Stimulated activated CD4-positive, alpha-beta T cell treated with anti-CD3 and anti-CD28 coated beads, Interleukin-1b, Interleukin-23, amount 100 ng/mL, for 4 hours (primary cell): ENCODE measurements at places on chromosomes 11 and 22.

GRCh38 chr11:121435551-121436511 is 16.3 kb upstream of the SORL1 start:
- DNase-seq = no peak

DNA sequence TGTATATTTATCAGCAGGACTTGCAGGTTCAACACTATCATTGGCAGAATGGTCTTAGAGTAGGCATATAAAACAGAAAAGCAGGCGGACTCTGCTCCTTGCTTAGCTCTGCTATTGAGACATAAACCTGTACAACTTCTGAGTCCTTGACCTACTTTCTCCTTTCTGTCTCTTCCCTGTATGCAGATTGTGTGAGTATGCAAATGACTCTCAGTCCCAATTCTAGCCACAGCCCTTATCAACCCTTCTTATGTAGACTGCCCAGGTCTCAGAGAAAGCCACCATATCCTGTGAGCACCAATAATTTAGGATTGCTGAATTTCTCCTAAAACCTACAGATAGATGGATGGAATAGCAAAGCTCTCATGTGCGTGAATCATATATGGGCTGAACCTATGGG is 367.6 kb upstream of the DDI1 start:
- DNase-seq = no peak

- no peak for DNase-seq
Observed at GRCh38 chr11:86491027-86491426, 116.3 kb downstream of the CCDC81 start.

GRCh38 chr11:31903225-31904074 is 92.3 kb upstream of the PAX6 start:
- DNase-seq = no peak

DNA sequence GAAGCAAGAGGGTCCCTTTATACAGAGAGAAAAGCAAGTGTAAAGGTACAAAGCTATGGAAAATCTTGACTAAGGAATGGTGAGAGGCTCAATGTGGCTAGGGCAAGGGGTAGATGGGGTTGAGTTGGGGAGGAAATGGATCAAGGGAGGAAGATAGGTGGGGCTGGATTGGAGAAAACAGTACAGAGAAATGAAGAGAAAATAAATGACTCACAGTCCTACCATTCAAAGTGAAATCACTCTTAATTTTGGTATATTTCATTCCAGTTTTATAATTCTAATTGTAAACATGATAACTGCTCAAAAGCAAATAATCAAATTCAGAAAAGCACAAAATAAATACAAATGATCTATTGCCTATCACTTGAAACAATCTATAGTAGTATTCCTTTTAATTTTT is 16.6 kb downstream of the UBE4A start:
- no peak for DNase-seq

DNA sequence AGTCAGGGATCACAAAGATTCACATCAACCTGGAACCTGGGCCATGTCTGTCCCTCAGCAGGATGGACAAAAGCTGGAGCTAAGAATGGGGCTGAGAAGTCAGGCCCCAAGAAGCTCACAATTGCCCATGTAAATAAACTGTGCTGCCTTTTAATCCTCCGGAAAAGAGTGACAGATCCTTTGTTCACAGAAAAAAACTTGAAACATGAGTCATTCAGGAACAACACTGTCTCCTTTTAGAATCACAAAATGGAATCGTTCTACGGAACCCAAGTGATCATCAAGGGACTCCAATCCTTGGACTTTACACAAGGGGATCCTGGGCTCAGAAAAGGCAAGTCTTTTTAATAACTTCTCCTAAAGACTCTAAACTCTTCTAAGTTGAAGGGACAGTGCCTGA is 36.1 kb downstream of the RELT start:
- no peak for DNase-seq

DNA sequence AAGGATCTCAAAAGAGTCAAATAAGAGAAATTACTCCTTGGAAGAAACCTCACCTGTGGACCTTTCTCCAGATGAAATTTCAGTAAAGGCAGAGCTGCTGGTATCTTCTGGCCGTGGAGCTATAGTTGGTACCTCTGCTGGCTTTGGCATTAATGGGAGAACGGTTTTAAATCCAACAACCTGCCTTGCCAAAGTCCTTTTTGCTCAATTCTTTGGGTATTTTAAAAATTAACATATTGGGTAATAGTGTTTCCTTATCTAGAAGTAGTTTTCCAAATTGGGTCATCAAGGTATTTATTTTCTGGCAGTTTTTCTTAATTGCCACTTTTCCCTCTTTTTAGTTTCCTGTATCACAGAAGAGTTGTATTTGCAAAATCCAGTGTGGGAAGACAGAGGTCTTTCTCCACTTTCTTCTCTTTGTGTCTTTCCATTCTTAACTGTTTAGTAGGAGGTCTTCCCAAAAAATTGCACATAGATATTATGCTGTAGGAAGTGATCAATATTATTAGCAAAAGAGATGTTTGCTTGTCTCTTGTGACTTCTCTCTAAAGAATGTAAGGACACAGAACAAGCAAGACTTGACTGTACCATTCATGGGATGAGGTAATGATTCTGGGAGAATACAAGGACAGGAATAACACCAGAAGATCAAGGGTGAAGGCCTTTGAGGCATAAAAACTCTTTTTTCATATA is at the start of gene SAA4:
SAA4 (minus strand) TSS at position 139 of the 693 bp plus-strand sequence. CDS start 876 bp downstream, outside the sequence.
- DNase-seq = no peak

GRCh38 chr11:43577566-43578264 is 102.8 kb upstream of the HSD17B12 start:
- DNase-seq = no peak

DNA sequence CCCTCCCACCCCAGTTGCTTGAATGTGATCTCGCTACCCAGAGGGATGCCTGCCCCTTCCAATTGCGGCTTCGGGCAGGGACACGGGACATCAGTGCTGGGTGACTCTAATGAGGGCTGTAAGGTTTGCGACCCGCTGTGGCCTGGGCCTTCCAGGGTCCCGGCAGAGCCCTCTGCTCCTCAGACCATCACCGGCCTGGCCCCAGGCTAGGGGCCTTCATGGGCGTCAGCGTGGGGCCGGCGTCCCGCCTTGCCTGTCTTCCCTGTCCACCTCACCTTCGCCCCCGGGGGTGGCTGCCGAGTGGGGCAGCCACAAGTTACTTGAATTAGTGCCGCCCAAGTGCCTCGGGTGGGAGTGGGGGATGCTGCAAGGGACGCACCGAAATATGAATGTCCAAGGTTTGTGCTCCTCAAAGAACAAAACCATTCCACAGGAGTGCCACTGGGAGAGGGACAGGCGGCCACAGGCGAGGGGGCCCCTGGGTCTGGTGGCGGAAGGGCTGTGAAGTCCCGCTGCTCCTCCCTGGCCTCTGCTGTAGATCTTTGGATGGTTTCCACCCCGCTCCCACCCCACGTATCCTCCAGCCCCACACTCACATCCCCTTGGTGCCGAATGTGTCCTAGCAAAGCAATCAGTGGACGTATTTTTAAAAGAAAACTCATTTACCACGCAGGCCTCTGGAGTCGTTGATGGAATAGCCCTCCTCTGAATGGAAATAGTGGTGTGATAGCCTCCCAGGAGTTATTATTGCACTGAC is 317.1 kb downstream of the NTM start:
- DNase-seq = no peak

DNA sequence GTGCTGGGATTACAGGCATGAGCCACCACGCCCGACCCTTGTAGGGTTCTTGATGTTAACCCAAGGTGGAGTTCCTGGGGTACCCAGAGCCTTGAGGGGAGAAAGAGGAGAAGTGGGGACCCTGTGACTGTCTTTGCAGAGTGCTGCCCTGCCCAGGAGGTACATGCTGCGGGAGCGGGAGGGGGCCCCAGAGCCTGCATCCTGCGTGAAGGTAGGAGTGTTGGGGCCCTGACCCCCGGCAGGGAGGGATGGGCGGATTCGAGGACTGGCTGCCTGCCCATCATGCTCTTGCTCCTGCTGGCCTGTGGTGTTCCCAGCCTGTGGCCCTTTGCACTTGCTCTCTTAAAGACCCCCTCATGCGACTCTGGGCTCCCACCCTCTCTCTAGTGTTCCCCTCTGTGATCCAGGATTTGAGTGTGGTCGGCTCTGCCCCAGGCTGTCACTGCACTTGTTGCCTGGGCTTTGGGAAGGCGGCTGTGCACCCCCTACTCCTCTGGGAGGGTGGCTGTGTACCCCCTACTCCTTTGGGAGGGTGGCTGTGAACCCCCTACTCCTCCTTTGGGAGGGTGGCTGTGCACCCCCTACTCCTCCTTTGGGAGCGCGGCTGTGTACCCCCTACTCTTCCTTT is 4.5 kb downstream of the SCO2 start:
- DNase-seq = no peak

DNA sequence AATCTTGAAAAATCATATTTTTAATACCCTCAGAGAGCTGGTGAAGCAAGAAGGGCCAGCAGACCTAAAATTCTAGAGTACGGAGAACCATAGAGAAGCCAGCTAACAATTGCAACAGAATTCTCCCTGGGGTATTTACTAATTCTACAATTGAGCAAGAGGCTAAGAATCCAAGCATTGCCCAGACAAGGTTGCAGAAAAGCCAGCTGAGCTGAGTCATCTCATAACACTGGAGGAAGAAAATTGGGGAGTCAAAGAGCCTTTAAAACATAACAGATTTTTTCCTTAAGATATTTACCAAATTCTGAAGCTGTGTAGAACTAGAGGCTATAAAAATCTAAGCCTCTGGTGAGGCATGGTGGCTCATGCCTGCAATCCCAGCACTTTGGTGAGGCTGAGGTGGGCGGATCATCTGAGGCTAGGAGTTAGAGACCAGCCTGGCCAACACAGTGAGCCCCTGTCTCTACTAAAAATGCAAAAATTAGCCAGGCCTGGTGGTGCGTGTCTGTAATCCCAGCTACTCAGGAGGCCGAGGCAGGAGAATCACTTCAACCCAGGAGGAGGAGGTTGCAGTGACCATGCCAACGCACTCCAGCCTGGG is 13.6 kb upstream of the TMEM216 start:
- no peak for DNase-seq

DNA sequence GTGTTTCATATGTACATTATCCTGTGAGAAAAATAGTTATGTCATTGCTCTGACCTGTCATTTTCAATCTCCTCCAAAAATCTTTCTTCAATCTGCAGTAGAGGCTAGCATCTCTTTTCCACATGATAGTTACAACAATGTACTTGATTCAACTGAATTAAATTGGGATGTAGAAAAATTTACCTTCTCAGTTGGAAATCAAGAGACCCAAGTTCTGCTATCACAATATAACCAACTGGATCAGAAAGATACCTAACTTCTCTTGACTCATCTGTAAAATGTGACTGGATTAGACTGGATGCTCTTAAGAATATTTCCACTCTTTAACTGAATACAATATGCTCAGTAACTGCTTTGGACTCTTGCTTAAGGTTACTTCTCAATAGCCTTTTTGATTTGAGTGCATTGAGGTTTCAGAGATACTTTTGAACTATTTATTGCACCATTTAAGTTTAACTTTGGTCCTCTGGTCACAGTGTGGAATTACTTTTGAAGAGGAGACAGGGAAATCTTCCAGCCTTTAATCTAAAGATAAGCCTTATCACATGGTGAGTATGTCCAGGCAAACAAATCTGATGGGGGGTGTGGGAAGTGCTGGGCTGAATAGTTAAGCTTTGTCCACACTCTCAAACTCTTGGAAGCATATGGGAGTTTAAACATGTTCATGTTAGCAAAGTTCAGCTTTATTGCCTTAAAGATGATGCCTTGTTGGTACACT is 82.3 kb downstream of the YAP1 start:
- DNase-seq = no peak

DNA sequence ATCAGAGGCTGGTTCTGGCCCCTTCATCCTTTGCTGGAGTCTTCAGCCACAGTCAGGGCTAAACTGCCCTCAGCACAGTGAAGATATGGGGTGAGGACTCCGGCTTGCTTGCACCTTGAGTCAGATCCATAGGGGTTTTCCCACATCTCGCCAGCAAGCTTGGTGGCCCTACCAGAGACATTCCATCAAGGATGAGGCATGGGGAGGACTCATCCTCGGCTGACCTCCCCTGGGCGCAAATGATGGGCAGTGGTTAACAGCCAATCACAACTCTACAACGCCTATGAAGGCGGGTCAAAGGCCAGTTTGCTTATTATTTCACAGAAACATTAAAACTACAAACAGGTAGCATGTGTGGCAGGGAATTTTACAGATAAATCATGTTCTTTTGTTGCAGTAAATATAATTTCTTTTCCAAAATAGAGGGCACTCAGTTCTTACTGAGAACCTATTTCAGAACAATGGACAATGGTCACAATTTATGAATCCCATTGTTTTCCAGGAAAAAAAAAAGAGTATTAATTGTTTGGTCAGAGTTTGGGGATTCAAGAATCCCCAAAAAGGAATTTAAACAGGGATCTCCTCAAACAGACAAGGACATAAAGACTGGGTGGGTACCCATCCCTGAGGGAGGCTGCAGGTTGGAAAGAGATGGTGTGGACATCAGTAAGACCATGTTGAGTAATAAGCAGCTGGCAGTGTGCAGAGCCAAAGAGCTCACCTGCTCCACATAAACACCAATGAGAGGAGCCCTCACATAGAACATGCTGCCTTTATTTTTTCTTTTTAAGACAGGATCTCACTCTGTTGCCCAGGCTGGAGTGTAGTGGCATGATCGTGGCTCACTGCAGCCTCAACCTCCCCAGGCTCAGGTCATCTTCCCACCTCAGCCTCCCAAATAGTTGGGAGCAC is 14.8 kb downstream of the PLAAT3 start:
- DNase-seq = no peak

GRCh38 chr11:69040581-69041260 is 8.0 kb upstream of the TPCN2 start:
- DNase-seq = no peak

GRCh38 chr11:87030458-87031054 is 7.2 kb upstream of the TMEM135 start:
- no peak for DNase-seq

DNA sequence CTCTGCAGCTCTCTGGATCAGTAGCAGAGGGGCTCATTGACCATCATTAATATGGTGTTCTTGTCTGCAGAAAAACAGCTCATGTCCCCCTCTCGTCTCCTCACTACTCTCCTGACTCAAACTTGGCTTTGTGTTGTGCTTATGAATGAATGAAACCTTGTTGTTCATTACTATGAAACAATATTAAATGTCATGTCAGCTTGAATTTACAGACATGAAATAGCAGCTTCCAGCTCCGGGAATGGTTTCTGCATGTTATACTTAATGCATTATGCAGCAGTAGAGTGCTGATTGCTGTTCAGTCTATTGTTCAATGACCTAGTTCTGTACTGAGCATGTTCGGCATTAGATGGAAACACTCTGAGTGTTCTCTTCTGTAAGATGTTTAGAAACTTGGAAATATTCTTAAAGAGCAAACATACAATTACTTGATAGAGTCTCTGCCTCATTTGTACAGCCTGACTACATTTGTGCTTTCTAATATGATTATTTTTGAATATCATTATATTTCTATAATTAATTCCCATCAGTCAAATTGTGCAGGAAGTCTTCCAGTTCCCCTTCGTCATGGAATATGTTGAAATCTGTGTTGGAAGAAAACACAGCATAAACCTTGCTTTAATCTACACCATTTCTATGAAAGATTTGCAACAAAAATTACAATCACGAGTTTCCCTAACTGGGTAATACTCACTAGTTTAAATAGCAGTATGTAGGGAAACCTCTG is 340.4 kb downstream of the SOX6 start:
- no peak for DNase-seq

GRCh38 chr11:6350486-6350885 is 30.2 kb upstream of the CAVIN3 start:
- DNase-seq = no peak
